ENCODE measurements at places on chromosomes 3 and 15.

- no peak for DNase-seq
Measured at GRCh38 chr15:70077188-70078147, 20.2 kb downstream of the TLE3 start.

DNA sequence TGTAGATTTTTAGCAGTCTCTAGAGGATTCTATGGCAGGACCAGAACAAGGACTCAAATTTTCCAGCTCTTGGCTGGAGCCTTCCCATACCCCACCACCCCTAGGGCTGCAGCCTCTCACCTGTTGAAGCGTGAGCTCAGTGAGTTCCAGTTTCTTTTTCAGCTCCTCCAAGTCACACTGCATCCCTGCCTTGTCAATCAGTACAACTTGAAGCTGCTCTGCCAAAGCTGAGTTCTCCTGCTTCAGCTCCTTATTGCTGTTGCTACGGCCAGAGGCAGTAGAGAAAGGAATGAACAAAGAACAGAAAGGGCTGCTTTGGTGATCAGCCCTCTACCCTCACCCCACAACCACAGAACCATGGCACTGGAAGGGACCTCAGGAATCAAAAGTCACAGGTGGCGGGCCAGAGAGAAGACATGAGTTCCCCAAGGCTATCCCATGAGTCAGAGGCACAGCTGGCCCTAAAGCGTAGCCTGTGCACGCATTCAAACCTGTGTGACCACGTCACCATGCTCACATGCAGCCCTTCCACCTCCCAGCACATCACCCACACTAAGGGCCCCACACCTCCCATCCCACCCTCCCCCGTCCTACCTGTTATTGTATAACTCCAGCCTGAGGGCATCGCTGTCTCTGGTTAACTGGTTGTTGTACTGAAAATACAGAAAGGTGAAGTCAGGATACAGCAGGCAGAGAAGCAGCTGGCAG lies 83.3 kb upstream of the C2CD4B start:
- no peak for DNase-seq

GRCh38 chr3:16377196-16377595 lies 112.2 kb downstream of the OXNAD1 start:
- DNase-seq = no peak

DNA sequence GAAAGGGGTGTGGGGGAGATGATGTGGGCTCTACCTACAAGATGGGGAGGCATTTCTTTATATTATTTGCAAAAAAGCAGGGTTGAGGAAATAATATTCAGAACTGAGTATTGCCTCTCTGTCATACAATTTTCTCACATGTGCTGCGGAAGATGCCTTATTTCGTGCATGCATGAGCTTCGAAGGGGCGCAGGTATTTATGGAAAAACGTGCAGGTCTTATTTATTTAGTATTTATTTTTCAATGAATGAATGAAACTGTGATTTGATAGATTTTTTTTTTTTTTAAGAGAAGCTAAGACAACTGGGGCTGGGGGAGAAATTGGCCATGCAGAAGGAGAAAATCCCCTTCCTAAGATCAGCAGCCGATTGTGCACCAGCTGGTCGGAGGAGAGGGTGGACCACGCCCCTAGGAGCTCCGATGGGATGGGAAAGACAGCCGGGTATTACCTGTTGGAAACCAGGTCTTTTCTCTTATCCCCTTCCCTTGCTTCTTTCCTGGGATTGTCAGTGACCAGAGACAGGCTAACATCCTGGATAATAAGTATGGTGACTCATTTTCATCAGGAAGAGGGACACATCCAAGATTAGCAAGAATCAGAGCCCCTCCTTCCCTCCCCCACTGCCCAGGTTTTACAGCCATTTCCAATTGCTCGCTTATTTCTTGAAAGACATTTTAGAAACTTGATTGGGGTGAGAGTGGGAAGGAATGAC lies 875 bp downstream of the GAP43 start:
- DNase-seq = peak; percentile 58

DNA sequence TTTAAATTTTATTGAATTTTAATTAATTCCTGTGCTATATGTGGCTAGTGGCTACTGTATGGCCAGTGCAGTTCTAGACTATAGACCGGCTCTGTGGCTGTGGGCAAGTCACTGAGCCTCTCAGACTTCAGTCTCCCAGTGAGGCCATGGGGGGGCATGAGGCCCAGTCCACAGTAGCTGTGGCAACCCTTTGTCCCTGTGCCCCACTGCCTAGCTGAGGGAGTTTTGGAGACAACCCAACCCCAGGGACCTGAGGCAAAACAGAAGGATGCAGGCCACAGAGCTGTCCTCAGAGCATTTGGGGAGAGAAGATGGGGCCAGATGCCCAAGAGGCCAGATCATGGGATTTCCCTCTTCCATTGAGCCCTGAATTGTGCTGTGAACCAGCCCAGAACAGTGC lies 18.9 kb upstream of the POC1A start:
- no peak for DNase-seq

- DNase-seq = no peak
Measured at GRCh38 chr3:120640231-120640630, 41.8 kb downstream of the HGD start.

GRCh38 chr3:184526088-184526433 lies 35.5 kb upstream of the EPHB3 start:
- DNase-seq = peak; percentile 65

DNA sequence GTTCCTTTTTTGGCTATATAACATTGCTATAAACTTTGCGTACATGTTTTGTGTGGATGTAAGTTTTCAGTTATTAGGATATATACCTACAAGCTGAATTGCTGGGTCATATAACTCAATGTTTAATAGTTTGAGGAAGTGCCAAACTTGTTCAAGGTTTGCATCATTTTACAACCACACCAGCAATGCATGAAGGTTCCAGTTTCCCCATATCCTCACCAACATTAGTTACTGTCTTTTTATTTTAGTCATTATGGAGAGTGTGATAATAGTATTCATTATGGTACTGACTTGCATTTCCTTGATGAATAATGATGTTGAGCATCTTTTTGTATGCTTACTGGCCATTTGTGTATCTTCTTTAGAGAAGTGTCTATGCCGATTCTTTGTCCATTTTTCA lies 112.3 kb downstream of the NR1I2 start:
- no peak for DNase-seq

GRCh38 chr3:45894015-45894414 lies 7.7 kb downstream of the CCR9 start:
- DNase-seq = no peak

GRCh38 chr3:114872588-114872987 lies 274.5 kb downstream of the ZBTB20 start:
- DNase-seq = no peak

DNA sequence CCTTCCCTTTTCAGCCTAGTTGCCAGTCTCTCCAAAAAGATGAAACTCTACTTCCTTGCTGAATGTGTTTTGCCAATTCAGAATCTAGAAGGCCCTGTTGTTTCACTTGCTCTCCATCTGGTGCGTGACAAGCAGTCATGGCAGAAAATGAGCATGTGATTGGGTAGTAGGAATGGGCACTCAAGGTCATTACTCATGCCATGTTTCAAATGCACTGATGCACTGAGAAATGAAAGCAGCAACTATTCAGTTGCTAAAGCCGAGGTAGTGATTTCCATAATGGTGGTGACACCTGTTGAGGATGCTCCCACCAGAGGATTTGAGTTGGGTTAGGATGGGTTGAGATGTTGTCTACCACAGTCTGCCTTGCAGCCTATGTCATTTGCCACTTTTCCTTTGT lies 12.7 kb downstream of the ZBTB38 start:
- no peak for DNase-seq

- peak; percentile 15 for DNase-seq
Measured at GRCh38 chr15:78727561-78727960, 83.7 kb downstream of the ADAMTS7 start.

- DNase-seq = no peak
Measured at GRCh38 chr15:99669250-99669649, 64.0 kb downstream of the LYSMD4 start.

DNA sequence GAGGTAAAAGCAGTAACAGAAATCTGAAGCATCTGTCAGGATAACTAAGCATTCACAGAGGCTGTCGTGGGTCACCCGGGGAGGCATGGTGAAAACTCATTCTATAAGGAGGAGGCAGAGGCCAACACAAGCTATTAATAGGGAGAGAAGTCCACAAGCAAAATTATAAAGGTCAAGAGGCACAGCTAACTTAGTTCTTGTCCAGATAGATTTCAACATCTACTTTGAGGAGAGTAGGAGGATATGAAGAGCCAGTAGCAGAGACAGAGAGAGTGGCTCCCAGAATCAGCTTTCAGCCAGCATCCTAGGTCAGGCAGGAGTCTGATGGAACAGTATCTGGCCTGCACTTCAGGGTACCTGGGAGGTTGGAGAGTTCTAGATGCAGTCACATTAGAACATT lies 95.3 kb downstream of the STAC start:
- no peak for DNase-seq

DNA sequence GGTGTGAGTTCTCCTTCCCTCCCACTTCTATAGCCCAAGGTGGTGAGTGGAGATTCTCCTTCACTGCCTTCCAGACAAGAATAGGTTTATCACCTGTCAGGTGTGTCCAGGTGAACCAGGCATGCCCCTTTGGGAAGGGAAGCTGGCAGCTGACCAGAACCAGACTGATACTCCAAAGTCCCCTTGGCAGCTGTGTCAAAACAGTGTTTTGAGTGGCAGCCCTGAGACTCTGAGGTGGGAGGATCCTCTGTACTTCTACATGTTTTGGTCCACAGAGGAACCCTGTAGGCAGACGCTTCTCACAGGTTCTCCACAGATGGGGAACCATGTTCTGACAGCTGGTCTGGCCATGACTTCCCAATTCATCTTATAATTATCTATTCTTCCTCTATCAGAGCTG lies 30.1 kb downstream of the ISL2 start:
- DNase-seq = no peak

DNA sequence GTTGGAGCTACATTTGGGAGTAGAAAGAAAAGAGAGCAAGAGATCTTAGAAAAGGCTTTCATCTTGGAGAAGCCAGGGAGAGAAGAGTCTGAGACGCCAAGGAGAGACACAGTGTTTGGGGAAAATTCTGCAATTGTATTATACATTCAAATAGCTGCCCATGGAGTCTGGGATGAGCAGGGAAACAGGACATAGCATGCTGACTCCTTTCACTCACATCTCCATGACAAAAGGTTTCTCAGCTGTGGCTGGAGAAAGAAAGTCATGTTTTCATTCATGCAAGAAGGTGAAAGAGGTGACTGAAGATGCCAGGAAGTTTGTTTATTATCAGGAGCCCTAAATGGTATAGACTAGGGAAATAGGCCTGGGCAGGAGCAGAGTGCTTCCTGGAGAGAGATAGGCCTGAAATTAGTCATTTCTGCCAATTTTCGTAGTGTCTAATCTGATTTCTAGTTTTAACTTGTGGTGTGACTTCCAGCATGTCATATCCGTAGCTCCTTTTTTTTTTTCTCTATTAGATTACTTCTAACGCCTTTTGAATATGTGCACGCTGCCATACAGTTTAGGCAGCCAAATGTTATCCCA lies 34.1 kb downstream of the ACP3 start:
- DNase-seq = no peak

DNA sequence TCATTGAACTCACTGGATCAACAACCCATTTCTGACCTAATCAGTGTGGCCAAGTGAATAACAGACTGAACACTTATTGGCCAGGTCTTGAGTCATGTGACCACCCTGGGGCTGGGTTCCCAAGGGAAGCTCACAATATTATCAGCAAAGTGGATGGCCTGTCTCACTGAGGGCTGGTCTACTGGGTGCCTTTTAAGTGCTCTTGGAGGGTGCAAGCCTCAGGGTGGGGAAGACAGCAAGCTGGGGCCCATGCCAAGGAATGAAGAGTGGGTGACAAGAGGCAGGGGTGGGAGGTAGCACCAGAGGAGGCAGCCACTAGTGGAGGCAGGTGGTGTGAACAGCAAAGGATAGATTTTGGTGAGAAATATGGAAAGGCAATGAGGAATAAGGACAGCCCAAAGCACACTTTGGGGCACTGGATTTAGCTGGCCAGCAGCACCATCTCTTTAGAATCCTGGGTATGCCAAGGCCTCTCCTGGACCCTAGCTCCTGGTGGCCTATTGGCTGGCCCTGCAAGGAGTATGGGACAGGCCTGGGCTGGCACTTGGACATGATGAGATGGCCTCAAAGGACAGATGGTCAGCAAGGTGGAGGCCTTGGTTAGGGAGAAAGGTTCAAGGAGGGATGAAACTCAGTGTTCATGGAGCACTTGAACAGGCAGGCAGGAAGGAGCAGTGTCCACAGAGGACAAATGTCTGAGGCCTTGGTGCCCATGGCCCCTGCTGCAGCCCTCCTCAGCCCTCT lies 34.2 kb downstream of the HMCES start:
- no peak for DNase-seq

DNA sequence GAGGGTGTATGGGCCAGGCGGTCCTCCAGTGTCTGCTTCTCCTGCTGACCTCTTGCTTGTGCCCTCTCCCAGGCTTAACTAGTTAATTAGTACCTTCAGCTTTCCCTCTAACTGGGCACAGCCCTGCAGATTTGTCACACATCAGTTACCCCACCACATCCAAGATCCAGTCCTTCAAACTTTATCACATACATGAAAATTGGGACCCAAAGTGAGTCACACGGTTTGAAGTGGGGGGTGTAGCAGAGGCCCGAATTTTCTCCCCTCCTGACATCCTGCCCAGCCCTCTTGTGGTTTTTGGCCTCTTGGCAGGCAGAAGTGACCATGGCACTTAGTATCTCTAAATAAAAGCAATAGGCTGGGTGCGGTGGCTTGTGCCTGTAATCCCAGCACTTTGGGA lies 3.9 kb downstream of the MAPKAPK3 start:
- no peak for DNase-seq

- no peak for DNase-seq
Measured at GRCh38 chr15:95168951-95169431, 937.6 kb downstream of the MCTP2 start.

DNA sequence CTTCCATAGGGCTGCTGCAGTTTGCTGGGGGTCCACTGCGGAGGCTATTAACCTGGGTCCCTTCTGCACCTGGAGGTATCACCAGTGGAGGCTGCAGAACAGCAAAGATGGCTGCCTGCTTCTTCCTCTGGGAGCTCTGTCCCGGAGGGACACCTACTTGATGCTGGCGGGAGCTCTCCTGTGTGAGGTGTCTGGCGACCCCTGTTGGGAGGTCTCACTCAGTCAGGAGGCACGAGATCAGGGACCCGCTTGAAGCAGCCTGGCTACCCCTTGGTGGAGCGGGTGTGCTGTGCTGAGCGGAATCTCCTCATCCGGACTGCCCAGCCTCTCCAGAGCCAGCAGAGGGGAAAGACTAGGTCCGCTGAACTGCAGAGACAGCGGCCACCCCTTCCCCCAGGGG lies 56.0 kb upstream of the CTXND1 start:
- DNase-seq = peak; percentile 13

GRCh38 chr3:126816986-126817777 lies 113.1 kb downstream of the CHCHD6 start:
- DNase-seq = peak; percentile 15

GRCh38 chr3:106329521-106329920 lies 460.7 kb upstream of the CBLB start:
- no peak for DNase-seq

- DNase-seq = no peak
Measured at GRCh38 chr3:21356402-21356801, 394.6 kb downstream of the ZNF385D start.

- DNase-seq = no peak
Measured at GRCh38 chr3:169246158-169246557, 417.4 kb downstream of the MECOM start.

- DNase-seq = peak; percentile 63
Measured at GRCh38 chr15:38853608-38854007, 289.0 kb upstream of the RASGRP1 start.

- no peak for DNase-seq
Measured at GRCh38 chr3:155330370-155330769, 36.9 kb upstream of the STRIT1 start.

Data from neural progenitor cell (in vitro differentiated cells).